ENCODE measurements at places on chromosomes 1 and 21.

DNA sequence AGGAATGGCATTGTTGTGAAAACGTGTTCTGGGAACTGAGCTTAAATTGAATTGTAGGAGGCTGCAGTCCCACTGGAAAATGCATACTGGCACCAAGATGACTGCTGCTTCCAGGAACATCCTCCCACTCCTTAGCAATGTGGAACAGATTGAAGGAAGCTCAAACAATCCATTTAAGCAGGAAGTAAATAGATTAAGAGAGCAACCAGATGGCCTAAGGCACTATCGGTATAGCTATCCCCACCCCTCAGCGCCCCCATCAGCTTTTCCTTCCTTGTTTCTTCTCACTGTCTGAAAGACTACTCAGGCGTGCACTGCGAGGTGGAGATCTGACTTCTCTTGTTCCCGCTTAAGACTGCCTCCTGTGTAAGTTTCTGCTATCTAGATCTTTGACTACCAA is 4.0 kb upstream of the IFI16 start:
- DNase-seq: no peak

GRCh38 chr1:44565259-44565750 is 109.0 kb downstream of the TMEM53 start:
- DNase-seq: no peak

DNA sequence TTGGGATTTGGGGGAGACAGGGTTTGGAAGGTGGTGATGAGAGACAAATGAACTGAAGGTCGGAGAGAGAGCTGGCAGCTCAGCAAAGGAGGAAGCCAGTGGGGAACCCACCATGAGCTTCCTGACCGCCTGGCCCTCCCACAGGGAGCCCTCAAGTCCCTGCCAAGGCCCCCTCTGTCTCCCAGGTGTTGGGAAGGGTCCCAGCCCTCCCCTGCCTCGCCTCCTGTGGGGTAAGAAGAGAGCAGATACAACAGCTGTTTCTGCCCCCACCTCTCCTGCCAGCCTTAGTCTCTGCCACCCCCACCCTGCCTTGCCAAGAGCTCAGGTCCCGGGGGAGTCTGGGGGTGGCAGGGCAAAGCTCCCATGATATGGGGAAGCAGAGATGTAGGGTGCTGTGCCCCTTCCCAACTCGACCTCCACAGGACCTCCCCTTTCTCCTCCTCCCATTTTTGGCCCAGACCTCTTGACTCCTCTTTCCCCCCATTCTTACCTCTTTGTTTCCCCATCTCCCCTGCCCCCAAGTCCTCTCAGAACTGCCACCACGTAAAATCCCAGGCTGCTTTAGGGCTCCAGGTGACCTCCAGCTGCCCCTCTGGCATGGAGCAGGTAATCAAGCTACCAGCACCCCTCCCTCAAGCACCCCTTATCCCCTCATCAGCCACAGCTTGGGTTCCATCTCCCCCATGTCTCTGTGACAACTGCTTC is 556 bp downstream of the S100A1 start:
- no peak for DNase-seq

DNA sequence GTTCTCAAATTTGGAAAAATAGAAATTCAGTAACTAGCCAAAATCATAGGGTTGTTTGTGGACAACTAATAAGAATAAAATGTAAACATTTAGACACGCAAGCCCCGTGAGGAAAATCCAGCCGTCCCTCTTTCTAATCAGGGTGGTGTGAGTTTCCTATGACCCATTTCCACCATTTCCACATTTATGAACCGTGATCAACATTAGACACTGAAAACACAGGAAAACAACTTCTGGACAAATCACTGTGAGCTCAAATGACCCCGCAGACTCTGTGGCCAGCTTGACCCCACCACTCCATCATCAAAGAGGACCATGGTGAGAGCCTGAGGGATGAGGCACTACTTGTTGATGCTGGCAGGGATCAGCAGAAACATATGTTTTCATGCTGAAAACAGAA is 101.0 kb downstream of the SIM2 start:
- no peak for DNase-seq

DNA sequence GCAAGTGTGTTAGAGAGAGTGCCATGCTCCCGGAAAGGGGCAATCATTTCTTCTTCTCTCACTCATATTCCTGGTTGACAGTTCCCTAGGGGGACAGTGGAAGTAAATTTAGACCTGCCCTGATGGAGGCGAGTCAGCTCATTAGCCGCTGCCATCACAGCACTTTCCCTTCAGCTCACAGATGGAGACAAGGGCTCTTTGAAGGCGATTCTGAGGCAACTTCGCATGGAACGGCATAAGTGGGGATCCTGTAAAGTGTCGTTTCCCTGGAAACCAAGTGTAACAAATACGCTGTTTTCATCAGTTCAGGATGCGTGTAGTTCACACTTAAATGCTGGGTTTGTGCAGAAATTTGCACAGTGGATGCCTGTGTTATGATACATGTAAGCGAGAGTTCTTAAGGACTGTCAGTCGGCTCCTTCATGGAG is 114.5 kb upstream of the TMPRSS15 start:
- no peak for DNase-seq

GRCh38 chr1:170351366-170351946 is 180.5 kb upstream of the GORAB start:
- no peak for DNase-seq

GRCh38 chr21:34242973-34243372 is 120.8 kb upstream of the KCNE2 start:
- DNase-seq: no peak

DNA sequence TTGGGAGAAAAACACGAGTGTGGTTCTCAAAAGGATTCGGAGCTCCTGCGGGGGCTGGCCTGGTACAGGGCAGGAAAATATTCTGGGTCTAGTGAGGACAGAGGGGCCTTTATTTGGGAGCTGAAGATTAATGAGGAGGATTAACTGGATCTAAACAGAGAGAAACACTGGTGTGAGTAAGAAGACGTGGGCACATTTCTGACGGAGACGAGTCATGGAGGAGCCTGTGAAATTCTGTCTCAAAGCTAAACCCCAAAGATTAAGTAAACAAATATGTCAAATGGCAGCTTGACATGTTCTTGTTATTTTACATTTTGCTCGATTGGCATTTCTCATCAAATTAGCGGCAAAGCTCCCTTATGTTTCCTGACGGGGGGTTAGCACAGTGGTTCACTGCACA is 12.8 kb downstream of the PROK1 start:
- DNase-seq: no peak

DNA sequence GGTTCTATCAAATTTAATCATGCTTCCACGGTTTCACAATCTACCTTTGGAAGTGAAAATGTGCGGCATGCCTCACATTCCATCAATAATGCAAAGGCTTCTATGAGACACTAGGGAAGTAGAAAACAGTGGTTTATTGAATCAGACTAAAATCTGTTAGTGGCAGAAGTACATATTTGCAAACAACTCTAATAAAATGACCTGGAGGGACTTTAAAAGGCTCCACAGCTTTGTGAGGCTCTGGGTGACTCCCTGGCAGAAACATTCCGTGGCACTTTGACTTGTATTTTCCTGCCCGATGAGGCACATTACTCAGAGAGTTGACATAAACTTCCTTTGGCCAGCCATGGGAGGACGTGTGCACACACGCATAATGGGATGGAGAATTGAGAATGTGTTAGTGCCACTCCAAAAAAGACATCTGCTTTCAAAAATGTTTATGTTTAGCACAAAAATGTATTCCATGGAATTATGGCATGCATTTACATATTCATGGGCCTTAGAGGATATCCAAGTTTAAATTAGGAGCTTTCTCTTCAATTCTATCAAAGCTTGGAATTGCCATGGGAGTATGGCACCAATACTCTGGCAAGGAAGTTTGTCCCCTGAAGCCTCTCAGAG is 60.0 kb upstream of the SSX2IP start:
- DNase-seq: no peak

- no peak for DNase-seq
Observed at GRCh38 chr1:221141096-221141495, 261.9 kb downstream of the HLX start.

DNA sequence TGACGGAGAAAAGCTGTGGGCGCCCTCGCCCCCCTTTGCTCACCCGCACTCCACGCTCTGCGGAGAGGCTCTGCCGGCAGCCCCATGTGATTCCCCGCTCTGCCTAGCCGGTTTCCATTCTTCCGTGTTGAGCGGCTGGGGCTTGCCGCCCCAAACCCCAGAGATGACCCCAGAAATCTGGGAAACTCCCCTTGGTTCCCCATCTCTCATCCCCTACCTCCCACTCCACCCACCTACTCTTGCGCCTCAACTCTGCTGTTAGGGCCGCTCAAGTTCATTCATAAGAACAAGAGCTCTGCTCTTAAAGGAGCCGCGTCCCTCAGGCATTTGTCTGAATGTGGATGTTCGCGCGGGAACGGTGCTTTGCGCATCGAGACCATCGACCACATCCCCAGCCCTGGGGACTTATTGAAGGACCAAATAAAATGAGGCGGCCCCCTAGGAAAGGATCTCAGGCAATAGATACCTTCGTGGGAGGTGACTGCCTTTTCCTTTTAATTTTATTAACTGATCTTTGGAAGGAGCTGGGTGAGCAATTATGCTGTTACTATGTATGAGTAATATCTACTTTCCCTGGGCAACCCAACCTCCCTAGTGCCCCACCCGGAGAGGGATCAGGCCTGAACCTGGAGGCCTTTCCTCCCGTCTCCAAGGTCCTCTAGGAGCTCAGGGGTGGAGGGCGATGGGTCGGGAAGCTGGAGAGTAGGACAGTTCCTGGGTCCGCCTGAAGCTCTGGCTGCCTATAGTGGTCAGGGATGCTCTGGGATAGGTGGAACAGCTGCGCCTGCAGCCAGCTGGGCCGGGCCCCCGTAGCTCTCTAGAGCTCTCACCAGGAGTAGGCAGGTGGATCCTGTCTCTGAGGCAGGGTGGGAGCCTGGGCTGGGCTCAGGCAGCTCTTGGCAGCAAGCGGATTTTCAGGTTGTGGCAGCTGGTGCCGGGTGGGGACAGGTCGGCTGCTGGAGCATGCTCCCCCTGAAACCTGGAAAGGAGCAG is 898 bp downstream of the MFSD2A start:
- no peak for DNase-seq

DNA sequence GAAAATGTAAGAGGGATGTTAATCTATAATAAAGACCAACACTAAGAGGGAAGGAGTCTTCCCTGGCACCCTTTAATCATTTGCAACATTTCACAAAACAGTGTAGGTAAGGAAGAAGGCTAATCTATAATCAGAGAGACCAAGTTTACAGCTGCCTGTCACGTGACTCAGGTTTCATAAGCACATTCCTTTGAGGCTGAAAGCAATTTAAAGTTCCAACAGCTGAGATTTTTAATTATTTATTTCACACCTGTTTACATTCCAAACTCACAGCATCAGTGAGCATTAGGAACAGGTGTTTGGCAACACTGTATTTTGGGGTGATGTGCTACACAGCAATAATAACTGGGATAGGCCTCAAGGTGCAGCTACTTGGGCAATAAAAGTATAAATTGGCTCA is 75.7 kb upstream of the PGBD5 start:
- no peak for DNase-seq

DNA sequence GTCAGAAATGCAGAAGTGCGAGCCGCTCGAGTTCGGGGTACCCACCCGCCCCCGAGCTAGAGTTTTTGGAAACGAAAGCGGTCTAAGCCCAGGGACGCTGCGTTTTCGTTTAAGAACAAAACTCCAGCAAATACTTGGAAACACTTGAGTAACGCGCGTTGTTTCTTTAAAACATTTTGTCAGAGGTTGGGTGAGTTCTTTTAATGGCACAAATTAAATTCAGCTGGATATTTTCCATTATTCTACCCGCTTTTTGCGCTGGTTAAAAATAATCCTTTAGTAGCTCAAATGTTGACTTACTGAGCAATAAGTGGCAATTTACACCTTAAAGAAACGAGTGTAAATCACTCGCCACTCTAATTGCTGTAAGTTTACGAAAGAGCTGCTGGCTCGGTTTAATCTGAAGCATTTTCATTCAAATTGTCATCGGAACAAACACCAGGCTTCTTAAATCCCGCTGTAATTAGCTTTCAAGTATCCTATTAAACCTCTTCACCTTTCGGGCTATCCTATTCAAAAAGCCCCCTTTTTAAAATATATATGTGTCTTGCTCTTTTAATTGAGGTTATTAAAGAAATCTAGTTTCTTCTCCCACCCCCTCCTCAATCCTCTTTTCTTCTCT is 1.5 kb downstream of the LHX8 start:
- no peak for DNase-seq

DNA sequence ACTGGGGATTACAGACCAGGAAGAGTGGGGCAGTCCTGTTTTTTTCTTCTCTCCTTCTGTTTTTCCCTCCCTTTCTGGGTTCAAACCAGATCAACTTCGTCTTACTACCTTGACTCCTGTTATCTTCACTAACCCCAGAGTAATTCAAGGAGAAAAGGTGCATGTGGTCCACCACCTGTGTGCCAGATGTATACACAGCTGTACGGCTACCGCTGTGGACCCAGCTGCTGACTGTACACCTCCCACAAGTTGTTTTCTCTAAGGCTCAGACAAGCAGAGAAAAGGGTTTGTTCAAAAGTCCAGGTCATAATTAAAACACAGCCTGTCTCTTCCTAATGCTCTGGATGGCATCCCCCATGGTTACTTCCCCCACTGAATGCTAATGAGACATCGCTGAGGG is 102.1 kb downstream of the LMX1A start:
- DNase-seq: no peak

GRCh38 chr1:25711555-25712298 is 88.3 kb upstream of the SELENON start:
- no peak for DNase-seq

GRCh38 chr1:160166166-160166868 is 14.9 kb downstream of the ATP1A4 start:
- no peak for DNase-seq

DNA sequence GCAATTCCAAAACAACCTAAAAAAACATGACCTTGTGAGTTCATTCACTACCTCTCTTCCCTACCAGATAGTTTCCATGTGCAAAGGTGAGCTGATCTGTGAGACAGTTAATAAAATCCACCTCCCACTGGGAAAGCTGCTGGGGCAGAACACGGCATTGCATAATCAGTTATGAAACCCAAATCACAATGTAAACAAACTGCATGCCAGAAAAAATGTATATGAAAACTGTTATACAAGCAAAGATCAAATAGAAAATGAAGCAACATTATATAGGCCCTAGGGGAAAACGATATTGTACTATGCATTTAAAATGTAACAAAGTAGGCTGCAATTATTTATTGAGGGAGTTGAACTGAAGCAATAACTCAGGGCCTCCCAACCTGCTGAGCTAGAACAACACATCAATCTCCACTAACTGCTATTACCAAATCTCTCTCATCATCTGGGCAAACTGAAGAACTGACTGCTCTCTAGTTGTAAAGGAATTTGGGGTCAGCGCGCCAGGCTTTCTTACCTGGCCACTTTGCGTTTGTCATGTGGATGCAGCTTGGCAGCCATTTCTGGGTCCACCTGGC is 31.0 kb downstream of the TRIT1 start:
- DNase-seq: no peak

DNA sequence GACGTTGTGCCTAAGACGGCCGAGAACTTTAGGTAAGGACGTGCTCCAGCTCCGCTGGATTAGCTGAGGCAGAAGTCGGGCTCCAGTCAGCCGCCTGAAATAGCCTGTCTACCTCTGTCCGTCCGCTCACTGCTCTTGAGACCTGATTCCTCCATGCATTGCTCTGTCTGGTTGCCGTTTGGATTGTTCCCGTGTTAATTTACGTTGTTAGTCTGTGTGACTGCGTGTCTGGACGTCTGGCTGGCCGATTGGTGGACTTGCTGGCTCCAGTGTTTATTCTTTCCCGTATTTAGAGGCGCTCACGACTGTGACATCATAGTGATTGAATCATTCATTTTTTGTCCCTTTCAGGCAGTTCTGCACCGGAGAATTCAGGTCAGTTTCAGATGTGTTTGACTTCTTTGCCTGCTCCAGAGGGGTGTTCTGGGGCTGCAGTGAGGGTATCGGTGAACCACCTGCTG is 684 bp downstream of the PPIH start:
- no peak for DNase-seq

GRCh38 chr21:27647401-27647800 is 680.5 kb upstream of the ADAMTS5 start:
- DNase-seq: no peak

All from fibroblast of skin of left biceps (primary cell).